ENCODE measurements at places on chromosomes 16 and 17. TPM values are rescaled to one million over a fixed set of nuclear protein-coding genes. Genes with fewer than 3 reads are reported as not detected.

ASIC2 gene
- total RNA-seq, result 1.6 TPM

NEUROD2 gene
- not detected for total RNA-seq

KDM6B gene
- 21.0 TPM for total RNA-seq

NPIPB13 gene
- 3.4 TPM for total RNA-seq
